ENCODE measurements at places on chromosomes 3 and 15. TPM values are rescaled to one million over a fixed set of nuclear protein-coding genes. Genes with fewer than 3 reads are reported as not detected.

DNA sequence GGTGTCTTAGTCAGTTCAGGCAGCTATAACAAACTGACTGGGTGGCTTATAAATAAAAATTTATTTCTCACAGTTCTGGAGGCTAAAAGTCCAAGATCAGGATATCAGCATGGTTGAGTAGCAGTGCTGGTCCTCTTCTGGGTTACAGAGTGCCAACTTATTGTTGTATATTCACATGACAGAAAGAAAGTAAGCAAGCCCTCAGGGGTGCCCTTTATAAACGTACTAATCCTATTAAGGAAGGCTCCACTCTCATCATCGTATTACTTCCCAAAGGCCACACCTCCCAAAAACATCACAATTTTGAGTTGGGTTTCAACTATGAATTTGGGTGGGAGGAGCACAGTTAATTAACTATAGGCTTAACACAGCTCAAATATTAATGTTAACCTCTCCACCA, 653.0 kb downstream of the DIPK2A start:
- H3K36me3 ChIP-seq, result no peaks in the 10 kb centered on the region
- no peaks in the 10 kb centered on the region for H3K27me3 ChIP-seq
- no peaks in the 10 kb centered on the region for H3K4me1 ChIP-seq
- no peak overlapping the region for H3K4me3 ChIP-seq

DNA sequence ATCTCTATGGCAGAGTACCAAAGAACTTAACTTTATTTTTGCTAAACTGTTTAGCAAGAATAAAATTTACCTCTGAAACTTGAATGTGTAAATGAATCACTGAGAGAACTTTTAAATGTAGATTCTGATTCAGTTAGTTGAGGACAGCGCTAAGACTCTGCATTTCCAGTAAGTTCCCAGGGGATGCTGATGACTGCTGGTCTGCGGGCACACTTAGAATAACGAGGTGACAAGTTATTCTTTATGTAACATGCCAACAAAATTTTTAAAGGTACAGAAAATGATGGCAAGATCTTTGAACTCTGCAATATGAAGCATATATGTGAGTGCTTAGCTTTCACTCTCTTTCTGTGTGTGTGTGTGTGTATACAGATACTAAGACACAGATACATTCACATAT, 56.4 kb downstream of the TGFBR2 start:
- peaks cover 90% of the 10 kb centered on the region for H3K4me1 ChIP-seq
- peaks cover 44% of the 10 kb centered on the region for H3K36me3 ChIP-seq
- H3K27me3 ChIP-seq, result no peaks in the 10 kb centered on the region

GRCh38 chr3:134625885-134626741, 24.7 kb downstream of the KY start:
- DNase-seq, result no peak
- H3K27ac ChIP-seq, result no peak overlapping the region
- H3K4me3 ChIP-seq, result no peak overlapping the region

GRCh38 chr3:194468086-194468485, 18.7 kb downstream of the ATP13A3 start:
- no peak overlapping the region for H3K27ac ChIP-seq
- no peak for DNase-seq
- peaks cover 4% of the 10 kb centered on the region for H3K4me1 ChIP-seq
- no peak overlapping the region for H3K4me3 ChIP-seq
- H3K36me3 ChIP-seq, result no peaks in the 10 kb centered on the region

DNA sequence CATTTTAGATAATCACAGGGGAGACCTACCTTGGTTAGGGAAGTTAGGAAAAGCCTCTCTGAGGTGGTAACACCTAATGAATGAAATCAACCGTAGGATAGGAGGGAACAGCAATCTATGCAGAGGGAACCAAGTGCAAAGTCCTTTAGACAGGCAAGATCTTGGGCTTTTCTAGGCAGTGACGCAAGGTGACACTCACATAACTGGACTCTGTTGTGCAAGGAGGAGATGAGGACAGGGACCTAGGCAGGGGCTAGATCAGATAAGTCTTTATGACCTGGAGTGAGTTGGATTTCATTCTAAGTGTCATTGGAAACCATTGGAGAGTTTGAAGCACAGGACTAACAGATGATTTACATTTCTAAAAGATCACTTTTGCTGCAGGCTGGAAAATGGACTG, 4.6 kb upstream of the LMOD3 start:
- DNase-seq, result no peak
- H3K4me1 ChIP-seq, result no peaks in the 10 kb centered on the region
- no peaks in the 10 kb centered on the region for H3K27me3 ChIP-seq
- H3K4me3 ChIP-seq, result no peak overlapping the region
- no peaks in the 10 kb centered on the region for H3K36me3 ChIP-seq
- no peak overlapping the region for H3K27ac ChIP-seq

Gene OIP5
- 0.62 TPM for total RNA-seq
